ENCODE measurements at places on chromosomes 11 and 22.

DNA sequence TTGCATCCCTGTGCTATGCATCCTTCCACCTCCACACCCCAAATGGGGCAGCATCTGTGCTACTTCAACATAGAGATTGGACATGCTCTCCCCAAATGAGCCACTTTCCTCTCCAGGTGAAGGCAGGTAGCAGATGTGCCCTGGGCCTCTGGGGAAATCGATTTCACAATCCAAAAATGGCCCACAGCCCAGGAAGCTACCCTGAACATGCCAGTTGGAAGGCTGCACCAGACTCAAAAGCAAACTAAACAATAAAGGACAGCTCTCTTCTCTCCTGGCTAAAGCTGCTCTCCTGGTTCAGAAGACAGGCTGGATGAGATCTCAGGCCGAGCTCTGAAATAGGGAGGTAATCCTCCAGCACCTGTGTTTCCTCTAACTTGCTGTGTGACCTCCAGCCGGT, 19.7 kb downstream of the ISX start:
- no peak for DNase-seq

DNA sequence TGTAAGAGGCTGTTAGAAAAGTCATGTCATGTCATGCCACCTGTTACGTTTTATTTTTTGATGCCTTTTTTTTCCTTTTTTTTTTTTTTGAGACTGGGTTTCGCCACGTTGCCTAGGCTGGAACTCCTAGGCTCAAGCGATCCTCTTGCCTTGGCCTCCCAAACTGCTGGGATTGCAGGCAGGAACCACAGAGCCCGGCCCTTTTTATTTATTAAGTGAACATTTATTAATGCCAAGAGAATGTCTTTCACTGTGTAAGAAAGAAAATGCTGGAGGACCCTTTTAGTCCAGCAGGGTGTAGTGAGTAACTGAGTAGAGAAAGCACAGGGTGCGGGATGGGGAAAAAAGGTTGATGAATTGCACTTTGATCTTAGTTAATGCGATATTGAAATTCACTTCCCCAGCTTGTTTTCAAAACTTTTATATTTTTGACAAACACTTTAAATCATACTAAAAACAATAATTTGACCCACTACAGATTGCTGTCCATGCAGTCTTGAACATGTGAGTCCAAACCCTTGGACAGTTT, 2.3 kb upstream of the XBP1 start:
- DNase-seq = no peak

DNA sequence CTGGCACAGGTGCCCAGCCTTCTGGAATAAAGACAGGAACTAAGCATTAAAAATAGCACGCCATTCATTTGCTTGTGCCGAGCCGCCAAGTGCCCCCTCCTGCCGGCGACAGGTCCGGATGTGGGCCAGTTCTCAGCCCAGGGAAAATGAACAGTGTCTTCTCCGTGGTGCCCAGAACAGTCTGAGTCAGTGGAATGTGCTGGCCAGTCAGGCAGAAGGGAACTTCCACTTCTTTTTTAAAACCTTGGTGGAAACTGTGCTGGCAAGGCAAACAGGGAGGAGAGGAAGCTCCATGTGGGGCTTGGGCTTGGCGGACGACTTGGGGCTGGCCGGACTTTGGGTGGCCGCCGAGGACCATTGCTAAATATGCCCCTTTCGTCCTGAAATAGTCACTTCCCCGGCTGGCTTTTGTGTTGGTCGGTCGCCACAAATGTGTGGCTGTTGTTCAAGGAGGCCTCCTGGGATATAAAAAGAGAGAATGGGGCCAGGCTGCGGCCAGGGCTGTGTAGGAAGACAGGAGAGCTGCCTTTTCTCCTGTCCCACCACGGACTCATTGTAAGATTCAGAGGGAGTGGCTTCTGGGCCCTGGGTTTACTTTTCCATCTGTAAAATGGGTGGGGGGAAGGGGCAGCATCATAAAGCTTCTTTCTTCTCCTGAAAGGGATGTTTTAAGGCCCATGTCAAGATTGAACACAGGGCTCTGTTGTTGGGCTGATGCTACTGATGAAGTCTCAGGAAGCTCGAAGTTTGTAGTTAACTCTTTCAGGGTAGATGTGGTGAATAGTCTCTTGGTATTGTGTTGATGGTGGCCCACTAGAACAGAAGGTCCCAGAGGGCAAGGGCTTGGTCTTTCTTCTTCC, 101.0 kb downstream of the PTPRJ start:
- no peak for DNase-seq

DNA sequence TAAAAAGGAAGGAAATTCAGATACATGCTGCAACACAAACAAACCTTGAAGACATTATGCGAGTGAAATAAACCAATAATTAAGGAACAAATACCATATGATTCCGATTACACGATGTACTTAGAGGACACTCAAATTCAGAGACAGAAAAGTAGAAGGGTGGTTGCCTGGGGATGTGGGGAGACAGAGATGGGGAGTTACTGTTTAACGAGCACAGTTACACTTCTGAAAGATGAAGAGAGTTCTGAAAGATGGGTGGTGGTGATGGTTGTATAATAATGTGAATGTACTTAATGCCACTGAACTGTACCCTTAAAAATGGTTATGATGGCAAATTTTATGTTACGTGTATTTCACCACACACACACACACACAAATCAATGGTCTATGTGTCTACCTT, 14.7 kb downstream of the ZBTB44 start:
- DNase-seq = no peak

GRCh38 chr11:62401811-62402210, 17.0 kb upstream of the SCGB1A1 start:
- no peak for DNase-seq

DNA sequence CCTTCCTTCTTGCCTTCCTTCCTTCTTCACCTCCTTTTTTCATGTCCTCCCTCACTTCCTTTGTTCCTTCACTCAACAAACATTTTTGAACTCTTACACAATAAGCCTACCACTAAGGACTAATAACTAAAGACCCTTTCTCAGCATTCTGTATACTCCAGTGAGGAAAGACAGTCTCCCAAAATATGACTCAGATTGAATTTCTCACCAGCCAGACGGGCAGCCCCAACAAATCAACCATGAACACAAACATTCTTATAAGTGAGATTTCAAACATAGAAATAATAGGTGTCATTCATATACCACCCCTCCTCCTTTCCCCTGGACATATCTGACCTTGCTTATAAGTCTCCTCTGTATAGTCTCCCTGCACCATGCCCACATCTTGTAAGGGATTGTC, 1079.7 kb downstream of the OPCML start:
- DNase-seq = no peak

GRCh38 chr11:124977006-124977405, 23.0 kb downstream of the CCDC15 start:
- DNase-seq = no peak

DNA sequence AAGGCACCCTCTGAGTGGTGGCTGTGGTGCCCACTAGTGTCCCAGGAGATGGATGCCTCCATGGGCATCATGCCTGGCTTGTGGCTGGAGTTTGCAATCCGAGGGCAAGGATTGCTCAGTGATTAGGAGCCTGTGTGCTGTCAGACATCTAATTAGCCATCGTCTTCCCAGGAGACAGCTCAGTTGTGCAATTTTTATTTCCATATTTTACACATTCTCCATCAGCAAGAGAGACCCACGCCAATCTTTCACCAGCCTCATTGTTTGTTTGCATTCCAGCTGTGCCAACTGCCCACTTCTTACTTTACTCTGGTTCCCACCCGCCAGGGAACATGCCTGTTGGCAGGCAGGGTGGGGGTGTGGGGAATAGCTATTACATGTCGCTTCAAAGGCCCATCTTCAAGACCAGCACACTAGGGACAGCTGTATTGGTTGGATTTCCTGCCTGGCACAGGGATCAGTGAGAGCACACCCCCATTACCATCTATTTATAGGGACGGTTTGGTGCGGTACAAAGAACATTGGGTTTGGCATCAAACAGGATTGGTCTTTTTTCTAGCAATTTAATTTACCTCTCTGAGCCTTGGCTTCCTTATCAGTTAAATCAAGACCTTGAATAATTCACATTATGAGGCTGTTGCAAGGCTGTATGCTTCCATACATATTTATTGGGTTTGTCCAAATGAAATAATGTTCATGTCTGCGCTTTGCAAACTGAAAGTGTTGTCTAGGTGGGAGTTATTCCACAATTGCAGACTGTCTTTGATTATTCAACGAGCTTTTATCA, 80.7 kb upstream of the NAV2 start:
- DNase-seq = no peak

- DNase-seq = peak; percentile 82
Measured at GRCh38 chr11:112024773-112025678, at the start of gene DLAT. Gene DLAT, plus strand, starts transcription at chr11:112025408. Its CDS starts 65 bp downstream, at chr11:112025473.

DNA sequence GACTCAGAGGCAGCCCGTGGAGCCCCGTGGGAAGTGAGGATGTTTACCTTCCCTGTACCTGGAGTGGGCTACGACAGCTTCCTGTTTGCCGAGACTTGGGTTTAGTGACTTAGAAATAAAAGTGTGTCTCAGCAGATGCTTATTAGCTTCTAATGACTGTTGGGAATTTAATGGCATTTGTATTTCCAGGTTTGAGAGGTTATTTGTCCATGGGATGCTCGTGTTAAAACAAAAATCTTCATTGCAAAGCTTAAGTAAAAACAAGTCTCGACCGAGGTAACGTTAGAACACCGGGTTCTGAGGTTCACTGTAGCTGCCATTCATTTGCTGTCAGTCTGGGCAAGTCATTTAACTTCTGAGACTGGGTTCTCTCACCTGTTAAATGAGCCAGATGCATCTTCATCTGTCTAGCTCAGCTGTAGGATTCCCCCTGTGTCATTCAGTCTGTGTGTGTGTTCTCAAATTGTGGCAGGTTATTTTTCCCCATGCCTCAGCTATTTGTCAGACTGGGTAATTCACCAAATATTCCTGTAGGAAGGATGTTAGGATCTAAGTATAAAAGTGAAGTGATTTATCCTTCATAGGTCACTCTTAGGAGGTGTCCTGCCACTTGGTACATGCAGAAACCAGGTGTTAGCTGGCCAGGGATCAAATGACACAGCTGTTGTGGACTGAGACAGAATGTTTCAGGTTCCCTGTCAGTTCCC, 791 bp downstream of the EI24 start:
- DNase-seq = no peak

DNA sequence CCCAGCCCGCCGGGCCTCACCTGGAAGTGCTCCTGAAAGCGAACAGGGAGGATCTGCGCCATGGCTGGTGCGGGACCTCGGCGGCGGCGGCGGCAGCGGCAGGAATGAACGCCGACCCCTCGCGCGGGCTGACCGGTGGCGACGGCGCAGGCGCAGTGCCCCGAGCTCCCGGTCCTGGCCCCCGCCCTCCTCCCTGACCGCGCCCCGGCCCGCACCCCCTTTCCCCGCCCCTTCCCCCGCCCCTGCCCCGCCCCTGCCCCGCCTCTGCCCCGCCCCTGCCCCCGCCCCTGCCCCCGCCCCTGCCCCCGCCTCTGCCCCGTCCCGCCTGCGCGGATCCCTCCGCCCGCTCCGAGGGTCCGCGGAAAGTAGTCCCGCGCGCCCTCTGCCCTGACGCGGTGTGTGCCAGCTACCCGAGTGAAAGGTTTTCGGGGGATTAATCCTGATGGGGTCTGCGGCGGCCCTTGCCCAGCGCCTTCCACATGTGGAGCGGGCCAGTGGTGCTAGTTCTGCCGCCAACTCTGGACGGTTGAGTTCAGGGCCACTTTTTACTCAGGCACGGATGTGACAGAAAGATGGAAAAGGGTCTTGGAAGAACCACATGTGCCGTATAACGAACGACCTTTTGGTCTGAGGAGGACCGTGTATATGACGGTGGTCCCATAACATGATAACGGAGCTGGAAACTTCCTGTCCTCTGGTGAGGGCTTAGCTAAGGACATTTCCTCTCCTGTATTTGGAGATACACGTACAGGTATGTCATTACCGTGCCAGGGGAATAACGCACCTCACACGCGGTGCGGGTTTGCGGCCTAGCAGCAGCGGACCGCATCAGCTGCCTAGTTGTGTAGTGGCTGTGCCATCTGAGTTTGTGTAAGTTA, at the start of gene CLTCL1:
CLTCL1 (minus strand) TSS at position 140 of the 878 bp plus-strand sequence; CDS start at position 62, 78 bp downstream.
- peak; percentile 56 for DNase-seq

DNA sequence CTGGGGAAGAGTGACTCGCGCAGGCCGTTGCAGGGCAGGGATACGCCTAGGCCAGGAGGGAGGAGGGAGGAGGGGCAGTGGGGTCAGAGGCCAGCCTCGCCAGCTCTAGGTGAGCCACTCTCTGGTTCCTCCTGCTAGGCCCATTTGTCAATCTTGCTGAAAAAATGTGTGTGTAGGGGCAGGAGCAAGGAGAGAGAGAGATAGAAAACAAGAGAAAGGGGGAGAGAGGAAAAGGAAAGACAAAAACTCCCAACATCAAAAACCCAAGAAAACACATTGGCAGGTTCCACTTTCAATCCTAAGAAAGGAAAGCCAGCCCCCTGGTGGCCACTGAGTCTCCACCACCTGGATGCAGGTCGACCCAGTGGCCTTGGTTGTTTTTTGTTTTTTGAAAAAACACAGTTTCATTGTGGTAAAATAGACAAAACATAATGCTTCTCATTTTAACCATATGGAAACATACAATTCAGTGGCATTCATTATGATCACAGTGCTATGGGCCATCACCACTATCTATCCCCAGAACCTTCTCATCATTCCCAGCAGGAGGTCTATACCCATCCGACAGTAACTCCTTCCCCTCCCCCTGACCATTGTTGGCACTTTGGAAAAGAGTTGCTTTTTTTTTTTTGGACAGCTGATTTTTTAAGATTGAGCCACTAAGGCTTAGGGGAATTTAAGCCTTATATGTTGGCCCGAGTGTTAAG, 10.9 kb downstream of the OMP start:
- no peak for DNase-seq

- DNase-seq = no peak
Measured at GRCh38 chr11:72624496-72625201, 49.6 kb downstream of the PDE2A start.
